ENCODE measurements at places on chromosomes 5 and 9. TPM values are rescaled to one million over a fixed set of nuclear protein-coding genes. Genes with fewer than 3 reads are reported as not detected.

Gene NMUR2
- total RNA-seq: not detected

DNA sequence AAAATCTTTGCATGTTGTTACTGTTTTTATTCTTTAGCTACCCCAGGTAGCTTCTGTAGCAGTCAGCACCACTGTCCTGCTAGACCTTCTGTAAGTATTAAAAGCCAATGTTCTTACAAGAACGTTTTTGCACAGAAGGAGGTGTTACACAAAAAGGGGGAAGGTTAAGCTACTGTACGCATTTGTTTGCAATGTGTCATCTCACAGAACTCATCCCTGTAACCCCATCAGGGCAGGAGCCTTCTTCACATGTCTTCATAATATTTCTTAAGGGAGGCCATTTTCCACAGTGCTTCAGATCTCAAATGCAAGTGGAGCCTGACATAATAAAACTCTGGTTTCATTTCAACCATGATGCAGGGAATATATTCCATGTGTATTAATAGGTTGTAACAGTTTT is 67.9 kb downstream of the OSMR start:
- no peaks in the 10 kb centered on the region for H3K4me1 ChIP-seq
- no peaks in the 10 kb centered on the region for H3K27me3 ChIP-seq
- no peaks in the 10 kb centered on the region for H3K36me3 ChIP-seq

GRCh38 chr5:168746893-168747640 is 167.9 kb upstream of the PANK3 start:
- no peaks in the 10 kb centered on the region for H3K27me3 ChIP-seq
- no peaks in the 10 kb centered on the region for H3K4me1 ChIP-seq
- no peaks in the 10 kb centered on the region for H3K36me3 ChIP-seq
- no peak overlapping the region for H3K4me3 ChIP-seq

Gene CCL19
- not detected for total RNA-seq

- no peaks in the 10 kb centered on the region for H3K27me3 ChIP-seq
- no peak overlapping the region for H3K4me3 ChIP-seq
- H3K36me3 ChIP-seq: no peaks in the 10 kb centered on the region
- H3K27ac ChIP-seq: no peak overlapping the region
- no peaks in the 10 kb centered on the region for H3K4me1 ChIP-seq
- no peak for DNase-seq
These were observed 164.1 kb downstream of the HMHB1 start for GRCh38 chr5:143976055-143976454.

Gene DRD1
- total RNA-seq: not detected

DNA sequence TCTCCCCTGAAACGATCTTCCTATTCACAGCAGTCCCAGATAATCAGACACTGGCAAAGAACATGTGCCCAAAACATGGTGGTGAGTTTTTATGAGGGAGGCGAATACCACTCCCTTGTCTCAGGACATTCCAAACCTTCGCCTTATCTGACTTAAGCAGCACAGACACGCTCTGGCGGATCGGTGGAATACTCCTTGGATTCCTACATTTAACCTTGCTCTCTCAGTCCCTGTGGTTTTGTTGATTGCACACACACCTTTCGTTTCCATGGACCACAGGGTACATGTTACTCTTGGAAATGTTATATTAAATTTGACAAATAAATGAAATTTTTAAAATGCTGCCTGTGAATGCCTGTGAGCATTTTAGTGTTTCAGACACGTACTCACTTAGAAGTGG is 87.8 kb upstream of the CPEB4 start:
- no peak overlapping the region for H3K27ac ChIP-seq
- H3K4me1 ChIP-seq: no peaks in the 10 kb centered on the region
- H3K27me3 ChIP-seq: no peaks in the 10 kb centered on the region
- no peak overlapping the region for H3K4me3 ChIP-seq
- no peaks in the 10 kb centered on the region for H3K36me3 ChIP-seq

- no peak for DNase-seq
- H3K4me3 ChIP-seq: no peak overlapping the region
- H3K36me3 ChIP-seq: no peaks in the 10 kb centered on the region
- H3K4me1 ChIP-seq: peaks cover 6% of the 10 kb centered on the region
- no peak overlapping the region for H3K27ac ChIP-seq
These were observed 192.3 kb downstream of the DTWD2 start for GRCh38 chr5:118796081-118796480.

Gene SGCD
- total RNA-seq: 37.0 TPM

DNA sequence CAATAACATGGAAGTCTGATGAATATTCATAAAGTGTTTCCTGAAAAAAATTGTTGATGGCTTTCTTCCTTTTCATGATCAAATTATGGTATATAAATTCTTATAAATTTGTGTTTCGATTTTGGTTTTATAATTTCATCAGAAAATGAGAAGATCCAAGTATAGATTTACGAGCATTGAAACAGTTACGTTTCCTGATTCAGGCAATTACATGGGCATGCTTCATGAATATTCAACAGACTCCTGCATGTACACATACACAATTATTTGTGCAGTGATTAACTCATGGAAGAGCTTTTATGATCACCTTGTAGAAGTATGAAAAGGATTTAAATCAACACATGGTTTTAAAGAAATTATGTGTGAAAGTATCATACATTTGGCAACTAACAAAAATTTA is 136.7 kb downstream of the MPDZ start:
- no peak overlapping the region for H3K4me3 ChIP-seq
- peaks cover 44% of the 10 kb centered on the region for H3K4me1 ChIP-seq

Gene KCNN2
- not detected for total RNA-seq

GRCh38 chr5:136892000-136892399 is 526.7 kb upstream of the TRPC7 start:
- H3K36me3 ChIP-seq: no peaks in the 10 kb centered on the region
- no peak overlapping the region for H3K4me3 ChIP-seq
- H3K27me3 ChIP-seq: no peaks in the 10 kb centered on the region
- no peaks in the 10 kb centered on the region for H3K4me1 ChIP-seq
- DNase-seq: no peak

Gene CD72
- 0.65 TPM for total RNA-seq

DNA sequence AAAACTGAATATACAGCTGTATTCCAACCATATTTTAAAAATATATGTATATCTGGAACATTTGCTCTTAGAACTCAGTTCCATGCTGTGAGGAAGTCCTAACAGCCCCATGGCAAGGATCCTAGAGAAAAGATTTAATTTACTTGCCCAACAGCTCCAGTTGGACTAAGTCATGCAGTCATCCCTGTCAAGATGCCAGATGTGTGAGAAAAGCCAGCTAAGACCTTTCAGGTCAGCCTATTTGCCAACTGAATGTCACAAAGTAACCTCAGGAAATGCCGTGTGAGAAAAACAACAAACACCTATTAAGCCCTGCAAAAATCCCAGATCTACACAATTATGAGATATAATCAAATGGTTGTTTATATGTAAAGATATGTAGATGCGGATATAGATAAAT is 416.3 kb downstream of the NR2F1-AS1 start:
- no peaks in the 10 kb centered on the region for H3K36me3 ChIP-seq
- no peaks in the 10 kb centered on the region for H3K4me1 ChIP-seq
- no peak overlapping the region for H3K4me3 ChIP-seq
- H3K27ac ChIP-seq: no peak overlapping the region
- H3K27me3 ChIP-seq: no peaks in the 10 kb centered on the region

- no peak overlapping the region for H3K27ac ChIP-seq
- no peaks in the 10 kb centered on the region for H3K27me3 ChIP-seq
- H3K4me1 ChIP-seq: no peaks in the 10 kb centered on the region
- no peak for DNase-seq
These were observed 21.8 kb upstream of the DENND4C start for GRCh38 chr9:19208653-19209052.

Gene CNTNAP3
- total RNA-seq: 0.29 TPM

Gene PCDHA1
- total RNA-seq: not detected

GRCh38 chr5:157253547-157253946 is 12.4 kb upstream of the CYFIP2 start:
- no peaks in the 10 kb centered on the region for H3K4me1 ChIP-seq
- no peaks in the 10 kb centered on the region for H3K36me3 ChIP-seq
- no peak overlapping the region for H3K27ac ChIP-seq
- H3K4me3 ChIP-seq: no peak overlapping the region
- H3K27me3 ChIP-seq: no peaks in the 10 kb centered on the region

DNA sequence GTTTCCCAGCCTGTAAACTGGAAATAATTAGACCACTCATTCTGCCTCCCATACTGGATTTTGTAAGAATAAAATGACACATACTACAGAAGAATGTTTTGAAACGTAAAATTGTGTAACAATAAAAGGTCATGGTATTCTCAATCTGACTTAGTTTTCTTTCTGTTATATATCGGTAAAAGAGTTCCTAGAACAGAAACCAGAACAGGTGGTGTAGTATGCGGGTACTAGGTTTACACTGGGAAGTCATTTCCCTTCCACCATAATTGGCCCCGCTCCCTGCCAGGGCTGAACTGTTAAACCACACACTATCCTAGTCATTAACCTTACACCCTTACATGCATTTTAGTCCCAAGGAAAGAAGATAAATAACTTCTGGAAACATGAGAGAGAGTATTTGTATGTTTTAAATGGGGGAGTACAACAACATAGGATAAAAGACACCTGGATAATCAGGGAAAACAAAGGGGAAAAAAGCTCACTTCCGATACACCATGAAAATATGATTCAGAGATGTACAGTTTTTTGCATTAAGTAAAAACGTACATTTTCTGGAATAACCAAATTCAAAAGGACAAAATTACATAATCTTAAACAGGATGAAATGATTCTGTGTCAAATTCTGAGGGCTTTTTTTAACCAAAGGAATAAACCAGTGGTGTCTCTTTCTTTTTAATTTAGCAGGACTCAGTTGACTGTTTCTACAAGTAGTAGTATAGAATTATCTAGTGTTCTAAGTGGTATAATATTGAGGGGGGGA is 199.7 kb downstream of the GLIS3 start:
- no peaks in the 10 kb centered on the region for H3K27me3 ChIP-seq
- no peak for DNase-seq
- H3K27ac ChIP-seq: no peak overlapping the region

Gene RAB3C
- total RNA-seq: 0.73 TPM

Gene CTXN3
- not detected for total RNA-seq

DNA sequence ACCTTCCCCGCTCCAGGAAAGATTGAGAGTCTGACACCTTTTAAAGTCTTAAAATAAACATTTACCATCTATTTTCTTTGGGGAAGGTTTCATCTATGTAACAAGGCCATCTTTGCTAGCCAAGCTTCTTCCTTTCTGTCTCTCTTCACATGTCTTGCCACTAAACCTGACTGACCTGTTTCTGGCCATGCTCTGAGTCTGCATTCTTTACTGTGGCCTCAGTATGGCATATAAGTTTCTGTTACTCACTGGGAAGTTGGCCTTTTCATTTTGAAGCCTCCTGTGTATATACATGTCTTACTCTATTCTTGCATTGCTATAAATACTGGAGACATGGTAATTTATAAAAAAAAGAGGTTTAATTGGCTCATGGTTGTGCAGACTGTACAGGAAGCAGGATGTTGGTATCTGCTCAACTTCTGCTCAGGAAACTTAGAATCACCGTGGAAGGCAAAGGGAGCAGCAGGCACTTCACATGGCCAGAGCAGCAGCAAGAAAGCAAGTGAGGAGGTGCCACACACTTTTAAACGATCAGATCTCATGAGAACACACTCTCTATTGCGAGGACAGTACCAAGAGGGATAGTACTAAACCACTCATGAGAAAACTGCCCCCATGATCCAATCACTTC is 48.1 kb downstream of the KCNV2 start:
- no peak overlapping the region for H3K27ac ChIP-seq
- DNase-seq: no peak
- H3K4me3 ChIP-seq: no peak overlapping the region
- peaks cover 15% of the 10 kb centered on the region for H3K36me3 ChIP-seq

Gene FCN2
- not detected for total RNA-seq

Gene IRX1
- not detected for total RNA-seq

Gene CARD9
- total RNA-seq: 0.34 TPM

GRCh38 chr9:25678846-25679360 is 659 bp upstream of the TUSC1 start:
- H3K27me3 ChIP-seq: no peaks in the 10 kb centered on the region
- no peaks in the 10 kb centered on the region for H3K36me3 ChIP-seq
- peak overlapping the region; percentile 97 for H3K27ac ChIP-seq
- peaks cover 8% of the 10 kb centered on the region for H3K4me1 ChIP-seq
- peak overlapping the region; percentile 99 for H3K4me3 ChIP-seq
- no peak for DNase-seq

GRCh38 chr5:34826347-34826746 is 12.6 kb upstream of the TTC23L start:
- no peak overlapping the region for H3K4me3 ChIP-seq
- H3K27ac ChIP-seq: no peak overlapping the region
- H3K36me3 ChIP-seq: no peaks in the 10 kb centered on the region

Gene ANKRD55
- not detected for total RNA-seq

GRCh38 chr9:31519424-31519823 is 865.0 kb upstream of the ACO1 start:
- no peaks in the 10 kb centered on the region for H3K36me3 ChIP-seq
- no peaks in the 10 kb centered on the region for H3K4me1 ChIP-seq
- H3K27me3 ChIP-seq: no peaks in the 10 kb centered on the region
- H3K4me3 ChIP-seq: no peak overlapping the region

DNA sequence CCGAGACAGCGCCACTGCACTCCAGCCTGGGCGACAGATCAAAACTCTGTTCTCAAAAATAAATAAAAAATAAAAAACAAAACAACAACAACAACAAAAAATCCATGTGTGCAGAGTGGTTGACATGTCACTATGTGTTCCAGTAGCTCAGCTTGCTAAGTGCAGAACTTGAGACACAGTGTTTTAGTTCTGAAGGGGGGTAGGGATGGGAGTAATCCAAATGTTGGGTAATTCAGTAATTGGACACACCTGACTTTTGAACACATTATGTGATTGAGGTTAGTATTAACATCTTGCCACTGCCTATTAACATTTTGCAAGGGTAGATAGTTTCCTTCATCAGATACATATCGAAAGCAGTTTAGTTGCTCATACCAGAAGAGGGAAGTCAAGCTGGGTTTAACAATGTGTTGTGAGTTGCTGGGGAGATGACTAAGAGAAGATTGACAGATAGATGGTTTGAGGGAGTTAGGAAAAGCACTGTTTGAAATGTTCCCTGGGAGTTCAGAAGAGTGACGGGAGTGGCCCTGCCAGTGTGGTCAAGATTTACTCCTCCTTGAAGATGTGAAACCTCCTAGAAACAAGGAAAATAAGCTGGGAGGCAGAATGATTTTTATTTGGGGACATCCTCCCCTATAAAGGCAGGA is 928 bp downstream of the HACD4 start:
- no peaks in the 10 kb centered on the region for H3K36me3 ChIP-seq
- peak overlapping the region; percentile 54 for H3K27ac ChIP-seq
- H3K27me3 ChIP-seq: no peaks in the 10 kb centered on the region
- H3K4me1 ChIP-seq: no peaks in the 10 kb centered on the region
- peak overlapping the region; percentile 55 for H3K4me3 ChIP-seq

Gene TMC1
- total RNA-seq: not detected

- H3K27me3 ChIP-seq: no peaks in the 10 kb centered on the region
- no peak overlapping the region for H3K27ac ChIP-seq
These were observed 11.7 kb downstream of the BICD2 start for GRCh38 chr9:92752812-92753404.

DNA sequence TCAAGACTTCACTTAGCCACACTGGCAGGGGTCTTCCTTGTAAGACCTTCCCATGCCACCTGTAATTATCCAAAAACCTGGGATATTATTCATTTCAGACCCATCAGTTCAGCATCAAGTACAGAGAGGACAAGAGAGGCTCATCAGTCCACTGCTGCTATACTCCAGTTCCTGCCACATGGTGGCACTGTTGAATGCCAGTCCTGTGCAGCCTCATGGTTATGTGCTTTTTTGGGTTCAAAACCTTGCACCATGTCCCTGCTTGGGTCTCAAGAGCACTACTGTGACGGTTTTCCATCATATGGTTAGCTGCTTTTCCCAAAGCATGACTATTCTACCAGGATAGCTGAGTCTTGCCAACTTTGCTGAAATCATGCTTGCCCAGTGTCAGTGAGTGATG is 8.5 kb downstream of the PTGS1 start:
- no peaks in the 10 kb centered on the region for H3K27me3 ChIP-seq
- no peaks in the 10 kb centered on the region for H3K36me3 ChIP-seq
- H3K4me1 ChIP-seq: peaks cover 14% of the 10 kb centered on the region
- no peak overlapping the region for H3K27ac ChIP-seq
- no peak for DNase-seq
